ENCODE measurements at places on chromosomes 13 and 19.

- no peak for DNase-seq
Observed at GRCh38 chr13:109160887-109161669, 531.7 kb downstream of the MYO16 start.

DNA sequence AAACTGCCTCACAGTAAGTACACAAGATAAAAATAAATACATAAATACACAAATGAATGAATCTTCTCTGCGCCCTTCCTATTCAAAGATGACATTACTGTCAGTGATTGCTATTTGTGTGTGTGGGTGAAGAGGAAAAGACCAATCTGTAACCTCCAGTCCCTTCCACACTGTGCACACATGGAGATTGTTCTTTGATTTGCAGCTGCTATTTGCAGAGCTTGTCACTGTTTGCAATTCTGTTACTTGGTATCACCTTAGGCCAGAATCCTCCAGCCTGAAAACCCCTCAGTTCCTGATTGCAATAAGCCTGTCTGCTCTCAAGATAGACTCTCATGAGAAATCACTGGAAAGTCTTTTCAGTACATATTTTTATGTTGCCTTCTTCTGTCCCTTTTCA is 1314.9 kb downstream of the PCDH9 start:
- DNase-seq: no peak

GRCh38 chr13:97043302-97043701 is 49.0 kb upstream of the OXGR1 start:
- no peak for DNase-seq

DNA sequence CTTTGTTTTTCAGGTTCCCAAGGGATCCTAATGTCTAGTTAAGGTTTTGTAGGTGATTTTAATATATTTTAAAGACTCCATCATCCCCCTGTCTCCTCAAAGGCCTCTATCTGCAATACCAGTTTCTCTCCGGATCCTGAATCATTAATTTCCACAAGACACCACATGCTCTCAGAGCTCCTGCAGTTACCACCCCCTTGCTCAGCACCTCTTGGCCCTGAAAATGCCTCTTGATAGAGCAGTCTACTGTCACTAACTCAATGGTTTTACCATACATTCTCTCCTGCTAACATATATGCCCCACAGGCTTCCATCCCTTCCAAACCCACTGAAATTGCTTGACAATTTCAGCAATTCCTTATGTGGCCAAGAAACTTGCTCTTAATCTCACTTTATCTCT is 1.9 kb upstream of the PEG3 start:
- DNase-seq: no peak

- no peak for DNase-seq
Observed at GRCh38 chr13:113604186-113604585, 19.6 kb downstream of the TFDP1 start.

- DNase-seq: no peak
Observed at GRCh38 chr19:4379383-4380253, 20.7 kb downstream of the SH3GL1 start.

DNA sequence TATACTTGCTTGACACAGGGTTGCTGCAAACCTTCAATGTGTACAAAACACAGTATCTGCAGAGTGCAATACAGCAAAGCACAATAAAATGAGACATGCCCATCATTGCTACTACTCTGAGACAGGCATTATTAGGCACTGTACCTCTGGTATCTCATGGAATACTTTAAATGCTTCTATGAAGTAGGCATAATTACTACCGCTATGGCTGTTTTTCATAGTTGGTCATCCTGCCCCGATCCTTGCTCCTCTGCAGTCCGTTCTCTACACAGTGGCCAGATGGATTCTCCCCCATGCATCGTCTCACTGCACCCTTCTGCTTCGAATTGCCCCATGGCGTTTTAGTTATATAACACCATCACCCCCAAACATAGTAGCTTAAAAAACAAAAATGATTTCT is 83.0 kb upstream of the UBL3 start:
- no peak for DNase-seq
